ENCODE measurements at places on chromosomes 2 and 18.
A peak's percentile ranks its signal among the peaks of the same experiment; 100 is the strongest.

DNA sequence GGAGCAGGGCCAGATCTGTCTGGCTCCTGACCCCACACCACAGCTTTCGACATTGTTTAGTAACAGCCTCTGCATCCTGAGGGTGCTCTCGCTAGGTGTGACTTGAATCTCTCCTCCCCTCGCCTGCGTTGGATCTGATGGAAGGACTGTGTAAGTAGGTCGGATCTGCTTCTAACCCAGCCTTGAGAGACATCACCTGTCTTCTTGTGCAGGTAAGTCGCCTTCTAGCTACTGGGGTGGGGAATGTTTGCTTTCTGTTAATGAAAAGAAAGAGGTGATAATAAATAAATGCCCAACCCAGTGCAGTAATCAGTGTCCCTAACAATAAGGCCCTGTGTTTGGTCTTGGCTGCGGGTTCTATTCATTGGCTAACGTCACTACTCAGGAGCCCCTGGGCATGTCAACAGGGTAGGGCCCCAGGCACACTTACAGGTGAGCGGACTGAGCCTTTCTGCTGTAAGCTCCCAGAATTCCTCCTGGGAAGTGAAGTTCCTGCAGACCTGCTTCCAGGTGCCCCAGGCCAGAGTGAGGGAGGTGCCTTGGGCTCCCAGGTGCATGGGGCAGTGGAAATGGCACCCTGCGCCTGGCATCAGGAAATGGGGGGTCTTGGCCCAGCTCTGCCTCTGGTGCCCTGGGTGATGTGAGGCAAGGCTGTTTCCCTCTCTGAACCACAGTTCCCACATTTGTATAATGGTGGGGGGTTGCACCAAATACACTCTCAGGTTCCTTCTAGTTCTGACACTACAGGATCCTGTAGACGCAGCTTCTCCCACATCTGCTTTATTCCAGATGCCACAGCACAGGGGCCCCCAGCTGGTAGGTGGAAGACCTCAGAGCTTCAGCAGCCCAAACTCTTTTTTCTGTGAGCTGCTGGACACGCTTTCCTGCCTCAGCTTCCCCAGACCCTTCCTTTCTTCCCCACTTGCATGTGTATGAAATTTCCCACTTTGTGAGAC lies 11.2 kb upstream of the FOSL2 start:
- no peak for DNase-seq

DNA sequence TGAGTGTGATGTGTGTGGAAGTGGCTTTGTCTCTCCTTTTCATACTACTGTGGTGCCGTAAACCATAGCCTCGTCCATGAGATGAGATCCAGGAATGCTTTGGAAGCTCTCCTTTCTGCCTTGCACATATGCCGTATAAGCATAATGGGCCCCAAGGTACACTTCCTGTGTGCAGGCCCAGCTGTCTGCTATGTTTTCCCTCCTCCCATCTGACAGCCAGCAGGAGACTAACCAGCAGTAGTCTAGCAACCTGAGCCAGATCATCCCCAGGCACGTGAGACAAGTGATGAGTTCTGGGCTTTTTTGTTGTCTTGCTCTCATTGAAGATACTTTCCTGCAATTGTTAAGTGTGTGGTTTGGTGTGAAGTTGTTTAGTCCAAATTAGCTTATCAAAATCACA lies 555.5 kb upstream of the LRRTM4 start:
- no peak for DNase-seq

- DNase-seq = no peak
These were observed 35.6 kb downstream of the TWIST2 start for GRCh38 chr2:238883421-238883901.

- DNase-seq = no peak
These were observed 98.5 kb upstream of the RAB6C start for GRCh38 chr2:129880971-129881370.

GRCh38 chr2:206798000-206798399 lies 32.6 kb downstream of the FASTKD2 start:
- DNase-seq = no peak

DNA sequence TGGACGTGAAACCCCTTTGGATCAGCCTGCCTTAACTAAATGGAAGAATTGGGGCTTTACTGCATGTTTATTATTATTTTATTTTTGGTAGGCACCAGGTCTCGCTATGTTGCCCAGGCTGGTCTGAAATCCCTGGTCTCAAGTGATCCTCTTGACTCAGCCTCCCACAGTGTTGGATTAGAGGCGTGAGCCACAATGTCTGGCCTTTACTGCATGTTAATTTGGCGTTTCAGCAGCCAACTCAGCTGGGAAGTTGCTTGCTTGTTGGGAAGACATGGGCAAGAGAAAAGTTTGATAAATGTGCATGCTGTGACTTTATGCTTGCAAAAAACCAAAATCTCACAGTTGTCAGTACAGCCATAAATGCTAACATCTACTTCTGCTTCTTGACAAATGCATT lies 105.1 kb downstream of the FMNL2 start:
- no peak for DNase-seq

DNA sequence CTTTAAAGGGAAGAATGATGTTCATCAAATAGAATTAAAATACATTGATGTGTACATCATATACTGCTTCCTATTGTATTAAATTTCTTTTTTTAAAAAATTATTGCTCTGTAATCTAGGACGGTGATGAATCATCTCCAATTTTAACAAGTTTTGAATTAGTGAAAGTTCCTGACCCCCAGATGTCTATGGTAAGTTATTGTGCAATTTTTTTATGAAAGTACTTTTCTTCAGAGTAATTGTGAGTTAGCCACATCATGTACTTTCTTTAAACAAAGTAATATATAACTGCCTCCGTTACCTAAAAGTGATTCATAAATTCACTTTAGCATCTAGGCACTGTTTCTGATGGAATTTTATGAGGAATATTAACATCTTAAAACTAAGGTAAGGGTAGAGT lies 38.1 kb downstream of the PIK3C3 start:
- DNase-seq = no peak

DNA sequence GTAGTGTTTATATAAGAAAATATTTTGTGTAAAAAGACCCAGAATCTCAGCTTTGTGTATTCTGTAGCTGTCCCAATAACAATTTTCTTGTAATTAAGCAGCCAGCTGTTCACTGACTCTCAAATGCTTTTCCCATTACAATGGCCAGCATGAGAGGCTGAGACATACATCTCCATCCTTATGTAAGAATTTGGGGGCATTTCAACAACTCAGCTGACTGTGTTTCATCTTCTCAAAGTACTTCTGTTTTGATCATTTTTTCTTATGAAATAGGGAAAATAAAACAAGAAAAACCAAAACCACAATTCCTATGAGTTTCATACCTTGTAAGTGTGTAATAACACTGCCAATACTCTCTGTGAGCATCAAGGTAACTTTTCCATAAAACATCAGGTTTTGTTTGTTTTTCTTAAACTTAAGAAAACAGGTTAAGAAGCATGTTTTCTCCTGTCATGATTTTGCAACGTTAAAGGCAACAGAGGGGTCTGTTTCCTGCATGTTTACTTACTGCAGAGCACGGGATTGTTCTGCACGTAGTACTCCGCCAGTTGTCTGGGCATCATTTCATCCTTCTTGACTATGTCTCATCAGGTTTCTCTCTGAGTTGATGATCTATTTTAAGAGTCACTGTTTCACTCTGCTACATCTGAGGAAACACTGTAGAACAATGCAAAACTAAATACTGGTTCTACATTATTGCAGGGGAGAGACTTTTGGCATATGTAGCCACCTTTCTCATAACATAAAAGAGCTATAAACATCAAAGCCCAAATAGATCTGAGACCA lies 62.9 kb upstream of the CYRIA start:
- DNase-seq = no peak

DNA sequence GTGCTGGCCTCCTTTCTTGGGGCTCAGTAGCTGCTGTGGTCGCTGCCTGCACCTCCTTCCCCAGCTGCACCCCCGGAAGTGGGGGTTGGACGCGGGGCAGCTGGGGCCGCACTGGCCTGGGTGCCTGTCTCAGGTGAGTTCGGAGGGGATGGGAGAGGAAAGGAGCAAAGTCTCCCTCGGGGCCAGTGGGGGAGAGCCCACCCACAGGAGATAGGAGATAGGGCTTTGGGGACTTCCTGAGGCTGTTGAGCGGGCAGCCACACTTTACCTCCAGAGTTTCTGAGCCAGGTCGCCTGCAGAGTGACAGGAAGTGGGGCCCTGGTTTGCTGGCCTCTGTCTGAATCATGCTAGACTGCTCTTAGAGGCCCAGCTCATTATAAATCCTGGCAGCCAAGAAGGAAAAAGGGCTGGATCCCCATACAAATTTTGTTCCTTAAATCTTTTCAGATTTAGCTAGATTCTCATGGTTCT lies 8.1 kb downstream of the MBP start:
- no peak for DNase-seq

GRCh38 chr2:156405586-156405985 lies 30.6 kb upstream of the GPD2 start:
- no peak for DNase-seq

GRCh38 chr2:231935207-231935524 lies 9.0 kb upstream of the NPPC start:
- DNase-seq = no peak

DNA sequence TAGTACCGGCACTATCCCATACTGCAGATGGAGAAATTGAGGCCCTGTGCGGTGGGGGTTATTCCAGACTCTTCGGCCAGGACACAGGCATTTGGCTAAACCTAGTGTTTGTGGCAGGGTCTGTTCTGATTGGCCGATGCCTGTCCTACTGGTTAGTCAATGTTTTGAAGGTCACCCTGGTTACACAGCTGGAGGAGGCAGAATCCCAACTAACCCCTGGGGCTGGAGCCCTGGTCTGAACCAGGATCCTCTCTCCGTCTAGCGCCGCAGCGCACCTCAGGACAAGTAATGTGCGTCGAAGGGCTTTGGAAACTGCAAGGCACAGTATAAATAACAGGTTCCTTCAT lies 19.4 kb downstream of the TEX44 start:
- DNase-seq = no peak

DNA sequence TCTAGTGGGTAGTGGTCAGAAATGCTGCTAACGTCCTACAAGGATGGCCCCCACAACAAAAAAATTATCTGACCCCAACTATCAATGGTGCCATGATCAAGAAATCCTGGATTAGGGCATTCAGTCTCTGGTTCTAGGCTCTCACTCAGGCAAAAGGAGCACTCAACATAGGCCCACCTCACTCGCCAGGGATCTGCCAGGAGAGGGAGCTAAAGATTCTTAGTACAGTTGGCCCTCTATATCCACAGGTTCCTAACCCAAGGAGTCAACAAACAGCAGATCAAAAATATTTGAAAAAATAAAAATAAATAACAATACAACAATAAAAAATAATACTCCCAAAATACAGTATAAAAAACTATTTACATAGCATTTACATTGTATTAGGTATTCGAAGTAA lies 10.0 kb downstream of the SLC4A5 start:
- DNase-seq = peak; percentile 20

- DNase-seq = no peak
These were observed 15.9 kb upstream of the TXNDC2 start for GRCh38 chr18:9869715-9870430.
